Mammary epithelial cell (primary cell): ENCODE measurements at places on chromosomes 1 and 21. TPM values are rescaled to one million over a fixed set of nuclear protein-coding genes. Genes with fewer than 3 reads are reported as not detected.

Gene GJB5
- total RNA-seq: 63.8 and 95.5 TPM in 2 replicates

Gene C1orf141
- not detected in 2 replicates for total RNA-seq

Gene CNR2
- total RNA-seq: not detected in 2 replicates

Gene MX1
- total RNA-seq: 5.3 and 5.6 TPM in 2 replicates

Gene RNU1-2
- 1,042 and 1,398 TPM in 2 replicates for total RNA-seq

Gene CSMD2
- under 0.01 TPM for total RNA-seq

Gene TSTD1
- total RNA-seq: 37.6 and 46.2 TPM in 2 replicates

Gene SPRR3
- total RNA-seq: not detected in 2 replicates

Gene OLIG2
- not detected in 2 replicates for total RNA-seq

Gene ORC1
- total RNA-seq: 1.2 TPM

Gene APCS
- not detected for total RNA-seq

Gene HSD3B1
- 0.17 TPM for total RNA-seq

DNA sequence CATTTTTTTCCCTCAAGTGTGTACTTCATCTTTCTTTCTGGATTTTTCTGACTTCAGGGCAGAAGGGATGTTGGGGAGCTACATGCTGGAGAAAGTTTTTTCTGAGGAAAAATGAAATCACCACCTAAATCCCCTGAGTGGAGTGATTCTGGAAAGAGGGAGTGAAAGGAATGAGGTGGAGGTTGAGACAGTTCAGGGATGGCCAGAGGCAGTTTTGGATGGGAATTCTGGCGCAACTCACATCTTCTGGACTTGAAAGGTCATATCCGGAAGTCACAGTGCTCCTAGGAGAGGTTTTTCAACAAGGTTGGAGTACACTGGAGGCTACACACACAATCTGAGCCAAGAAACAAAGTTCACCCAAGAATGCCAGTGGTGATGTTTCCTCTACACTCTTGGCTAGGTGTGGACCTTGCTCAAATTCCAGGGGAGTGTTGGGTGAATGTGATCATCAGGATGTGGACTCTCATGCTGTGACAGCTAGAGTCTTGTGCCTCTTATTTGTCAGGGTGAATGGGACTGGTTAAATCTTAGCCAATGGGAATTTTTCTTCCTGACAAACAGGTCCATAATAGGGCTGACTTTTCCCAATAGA, 161.5 kb downstream of the HLX start:
- DNase-seq: no peak

DNA sequence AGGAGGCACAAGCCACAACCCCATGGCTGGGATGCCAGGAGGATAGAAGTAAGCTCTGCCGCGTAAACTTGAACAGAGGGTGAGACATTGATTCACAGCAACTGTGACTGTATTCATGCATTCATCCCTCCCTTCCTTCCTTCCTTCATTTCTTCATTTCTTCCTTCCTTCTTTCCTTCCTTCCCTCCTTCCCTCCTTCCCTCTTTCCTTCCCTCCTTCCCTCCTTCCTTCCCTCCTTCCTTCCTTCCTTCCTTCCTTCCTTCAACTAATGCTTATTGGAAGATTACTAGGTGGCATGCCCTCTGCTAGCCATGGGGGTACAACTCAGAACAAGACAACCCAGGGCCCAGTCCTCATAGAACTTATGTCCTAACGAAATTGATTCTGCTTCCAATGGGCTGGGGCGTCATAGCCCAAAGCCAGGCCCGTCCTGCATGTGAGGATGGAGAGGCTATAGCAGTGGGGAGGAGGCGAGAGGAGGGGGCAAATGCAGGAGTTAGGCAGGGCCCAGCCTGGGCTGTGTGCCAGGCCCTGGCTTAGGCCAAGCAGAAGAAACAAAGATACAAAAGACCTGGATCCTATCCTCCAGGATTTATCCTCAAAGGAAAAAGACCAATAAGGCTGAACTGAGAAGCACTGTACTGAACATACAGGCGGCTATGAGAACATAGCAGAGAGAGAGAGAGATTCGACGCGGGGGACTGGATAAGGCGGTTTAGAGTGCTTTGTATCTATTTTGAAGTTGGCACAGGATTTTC, 24.4 kb upstream of the PAXBP1 start:
- no peak for DNase-seq

DNA sequence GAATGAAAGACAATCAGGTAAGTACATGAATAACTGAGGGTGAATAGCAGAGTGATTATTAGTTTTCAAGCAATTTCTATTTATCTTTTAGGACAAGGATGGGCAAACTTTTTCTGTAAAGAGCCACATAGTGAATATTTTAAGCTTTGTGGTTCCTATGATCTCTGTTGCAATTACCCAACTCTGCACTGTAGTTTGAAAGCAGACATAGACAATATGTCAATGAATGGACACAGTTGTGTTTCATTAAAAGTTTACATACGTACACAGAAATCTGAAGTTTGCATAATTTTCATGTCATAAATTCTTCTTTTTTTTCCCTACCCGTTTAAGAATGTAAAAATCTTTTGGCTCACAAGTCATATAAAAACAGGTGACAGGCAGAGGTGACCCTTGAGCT, 71.4 kb downstream of the ZNF281 start:
- DNase-seq: no peak

DNA sequence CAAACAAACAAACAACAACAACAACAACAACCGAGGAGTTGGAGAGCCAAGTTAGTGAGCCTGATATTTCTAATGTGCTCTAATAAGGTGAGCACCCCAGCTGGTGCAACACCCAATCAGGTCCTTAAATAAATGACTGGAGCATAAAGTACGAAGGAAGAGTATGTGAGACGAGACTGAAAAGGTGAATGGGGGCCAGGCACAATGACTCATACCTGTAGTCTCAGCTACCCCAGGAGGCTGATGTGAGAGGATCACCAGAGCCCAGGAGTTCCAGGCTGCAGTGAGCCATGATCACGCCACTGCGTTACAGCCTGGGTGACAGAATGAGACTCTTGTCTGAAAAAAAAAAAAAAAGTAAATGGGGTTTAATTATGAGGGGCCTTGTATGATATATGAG, 152.0 kb upstream of the ZRANB2 start:
- no peak for DNase-seq

- no peak for DNase-seq
Measured at GRCh38 chr1:9244501-9245229, 10.1 kb downstream of the H6PD start.

DNA sequence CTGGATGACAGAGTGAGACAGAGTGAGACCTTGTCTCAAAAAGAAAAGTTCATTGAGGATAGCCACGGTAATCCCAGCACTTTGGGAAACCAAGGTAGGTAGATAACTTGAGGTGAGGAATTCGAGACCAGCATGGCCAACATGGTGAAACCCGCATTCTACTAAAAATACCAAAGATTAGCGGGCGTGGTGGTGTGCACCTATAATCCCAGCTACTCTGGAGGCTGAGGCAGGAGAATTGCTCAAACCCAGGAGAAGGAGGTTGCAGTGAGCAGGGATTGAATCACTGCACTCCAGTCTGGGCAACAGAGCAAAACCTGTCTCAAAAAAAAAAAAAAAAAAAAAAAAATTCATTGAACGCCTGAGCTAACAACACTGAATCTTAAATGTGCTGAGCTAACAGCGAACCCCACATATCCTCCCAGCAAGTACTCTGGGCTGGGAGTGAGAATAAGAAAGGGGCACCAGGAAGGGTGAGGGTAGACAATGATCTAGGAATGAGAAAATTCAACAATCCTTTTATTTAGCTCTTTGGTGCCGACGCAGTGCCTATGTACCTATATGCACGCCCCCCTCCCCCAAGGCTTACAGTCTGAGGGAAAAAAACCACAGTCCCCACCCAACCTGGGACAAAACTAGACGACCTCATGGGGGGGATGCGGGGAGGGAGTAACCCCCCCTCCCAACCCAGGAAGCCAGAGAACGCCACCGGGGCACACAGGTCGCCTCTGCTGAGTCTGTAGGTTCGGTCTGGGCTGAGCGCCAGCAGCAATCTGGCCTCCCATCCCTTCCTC, 1.4 kb upstream of the CACNA1S start:
- no peak for DNase-seq

DNA sequence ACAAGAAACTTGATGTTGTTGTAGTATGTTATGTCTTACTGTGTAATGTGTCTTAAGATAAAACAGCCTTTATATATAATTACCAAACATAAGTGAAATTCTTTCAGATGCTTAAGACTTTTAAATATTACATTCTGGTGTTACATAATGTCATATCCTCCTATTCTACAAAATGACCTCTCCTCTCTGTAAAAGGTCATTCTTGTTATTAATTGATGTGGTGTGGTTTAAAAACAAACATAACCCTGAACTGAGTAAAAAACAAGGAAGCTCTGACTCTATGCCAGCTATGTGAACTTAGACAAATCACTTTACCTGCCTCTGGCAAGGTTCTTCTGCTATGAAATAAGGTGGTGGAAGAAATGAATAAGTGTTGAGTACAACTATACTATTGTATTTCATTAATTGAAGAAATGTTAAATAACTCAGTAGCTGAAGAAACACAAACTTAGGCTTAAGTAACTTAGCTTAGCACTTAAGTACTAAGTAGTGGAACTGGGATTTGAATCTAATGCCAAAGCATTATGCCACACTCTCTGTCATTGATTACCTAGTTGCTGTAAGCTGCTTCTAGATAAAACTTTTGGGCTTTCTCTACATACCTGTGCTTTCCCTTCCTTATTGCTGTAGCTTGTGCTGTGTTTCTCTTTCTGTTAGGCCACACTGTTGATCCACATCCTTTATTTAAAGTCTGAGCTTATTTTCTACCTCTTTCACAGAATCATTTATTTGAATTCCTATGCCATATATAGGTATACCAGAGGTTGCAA, 859 bp upstream of the ANGPTL1 start:
- DNase-seq: no peak

DNA sequence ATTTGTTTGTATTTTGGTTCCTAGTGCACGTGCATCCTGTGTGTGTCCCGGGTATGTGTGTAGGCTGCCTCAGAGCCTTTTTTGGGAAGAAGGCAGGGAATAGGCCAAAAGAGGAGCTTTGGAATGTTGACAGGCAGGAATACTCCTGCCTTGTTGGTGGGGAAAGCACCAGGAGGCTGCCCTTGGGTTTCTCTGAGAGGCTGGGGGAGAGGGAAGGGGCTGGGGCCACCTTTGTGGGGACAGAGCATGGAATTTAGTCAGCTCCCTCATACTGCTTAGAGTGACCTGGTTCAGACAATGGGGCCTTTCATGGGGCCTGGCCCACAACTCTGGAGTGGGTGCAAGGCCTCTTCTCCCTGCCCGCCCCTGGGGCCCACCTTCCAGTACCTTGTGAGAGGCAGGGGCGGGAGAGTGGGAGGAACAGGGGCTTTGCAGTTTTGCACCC, 31.3 kb downstream of the ACOT11 start:
- DNase-seq: no peak

DNA sequence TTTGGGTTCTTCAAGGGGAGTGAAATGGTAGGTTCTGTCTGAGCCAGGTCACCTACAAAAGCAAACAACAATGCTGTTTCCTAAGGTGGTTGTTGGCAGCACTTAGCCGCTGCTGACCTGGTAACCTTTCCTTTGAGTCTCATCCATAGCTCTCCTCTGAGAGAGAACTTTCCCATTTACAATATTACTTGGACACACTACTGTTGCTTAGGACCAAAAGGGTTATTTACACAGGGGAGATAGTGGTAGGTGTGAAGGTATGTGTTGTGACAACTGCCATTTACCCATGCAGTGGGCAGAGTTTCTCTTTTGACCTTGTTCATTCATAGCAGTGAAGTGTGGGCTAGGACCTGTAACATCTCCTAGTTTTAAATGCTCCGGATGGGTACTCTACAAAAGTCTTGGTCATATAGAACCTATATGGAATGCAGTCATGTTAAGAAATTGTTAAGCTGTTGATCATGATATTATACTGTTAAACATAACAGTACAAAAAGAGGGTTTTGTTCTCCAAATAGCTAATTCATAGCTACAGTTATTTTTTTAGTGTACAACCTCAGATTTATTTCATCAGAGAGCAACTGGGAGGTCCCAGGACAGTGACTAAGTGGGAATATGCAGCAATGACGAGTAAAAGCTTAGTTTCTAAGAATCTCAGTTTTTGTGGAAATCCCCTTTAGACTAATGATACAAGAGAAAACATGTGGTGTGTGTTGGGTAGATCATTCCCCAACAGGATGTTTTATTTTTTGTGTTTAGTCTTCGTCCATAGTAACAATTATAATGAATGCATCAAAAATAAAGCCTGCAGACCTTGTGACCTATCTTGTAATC, 219.7 kb downstream of the NFIA start:
- DNase-seq: peak; percentile 88

DNA sequence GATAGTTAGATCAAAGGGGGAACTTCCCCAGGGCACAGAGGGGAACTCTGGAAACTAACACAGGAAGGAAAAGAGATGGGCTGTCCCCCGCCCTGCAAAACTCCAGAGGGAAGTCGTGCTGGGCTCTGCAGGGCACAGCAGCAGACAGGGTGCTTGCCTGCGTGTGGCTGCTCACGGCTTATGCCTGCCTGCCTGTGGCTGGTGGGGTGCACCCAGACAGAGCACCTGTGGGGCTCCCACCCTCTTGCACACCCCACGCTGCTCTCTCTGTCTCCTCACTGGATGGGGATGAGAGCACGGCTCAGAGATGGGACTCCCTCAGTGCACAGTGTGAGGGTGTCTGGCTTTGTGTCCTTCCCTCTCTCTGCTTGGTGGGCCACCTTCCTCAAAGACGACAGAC, 13.5 kb upstream of the ETV3L start:
- DNase-seq: no peak

- DNase-seq: no peak
Measured at GRCh38 chr1:213512316-213512715, 461.3 kb downstream of the RPS6KC1 start.

- DNase-seq: no peak
Measured at GRCh38 chr1:12574757-12575139, 43.3 kb downstream of the DHRS3 start.

GRCh38 chr1:66699213-66699612, 53.0 kb upstream of the DYNLT5 start:
- DNase-seq: no peak

DNA sequence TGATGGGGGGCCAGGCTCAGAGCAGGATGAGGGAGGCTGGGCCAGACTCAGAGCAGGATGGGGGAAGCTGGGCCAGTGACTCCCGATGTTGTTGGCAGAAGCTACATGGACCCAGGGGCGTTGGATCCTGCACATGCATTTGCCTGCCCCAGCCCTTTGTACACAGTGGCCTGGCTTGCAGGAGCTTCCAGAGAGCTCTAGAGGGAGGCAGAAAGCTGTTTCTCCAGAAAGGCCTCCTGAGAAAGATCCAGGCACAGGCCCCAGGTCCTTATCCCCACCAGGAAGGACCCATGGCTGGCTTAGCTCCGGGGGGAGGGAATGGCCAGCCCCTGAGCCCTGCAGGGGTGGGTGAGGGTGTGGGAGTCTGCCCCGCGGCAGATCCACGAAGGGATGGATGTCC, 106.6 kb upstream of the ACTRT2 start:
- DNase-seq: no peak

- no peak for DNase-seq
Measured at GRCh38 chr1:62093261-62093660, 101.4 kb upstream of the L1TD1 start.
